ENCODE measurements at places on chromosomes 4 and X. TPM values are rescaled to one million over a fixed set of nuclear protein-coding genes. Genes with fewer than 3 reads are reported as not detected.
A peak's percentile ranks its signal among the peaks of the same experiment; 100 is the strongest.

Gene HMX1
- total RNA-seq = 5.3 TPM

DNA sequence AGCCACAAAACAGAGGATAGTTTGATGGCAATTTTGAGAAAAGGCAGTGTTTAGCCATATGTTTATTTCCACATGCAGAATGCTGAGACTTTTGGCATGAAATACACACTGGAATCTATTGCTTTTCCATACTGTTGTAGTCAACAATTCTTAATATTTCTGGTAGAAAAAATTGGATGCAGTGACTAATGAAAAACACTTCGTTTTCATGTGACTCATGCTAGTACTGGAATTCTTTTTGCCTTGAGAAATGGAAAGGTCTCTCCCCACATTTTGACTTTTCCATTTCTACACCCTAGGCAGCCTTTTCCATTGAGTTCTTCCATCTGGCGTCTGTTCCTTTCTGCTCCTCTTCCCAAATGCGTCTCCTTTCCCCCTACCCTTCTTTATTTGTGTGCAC, 425.2 kb upstream of the FTHL17 start:
- H3K4me1 ChIP-seq = no peaks in the 10 kb centered on the region
- DNase-seq = no peak
- H3K4me3 ChIP-seq = no peak overlapping the region

Gene SPANXA2
- total RNA-seq = not detected

DNA sequence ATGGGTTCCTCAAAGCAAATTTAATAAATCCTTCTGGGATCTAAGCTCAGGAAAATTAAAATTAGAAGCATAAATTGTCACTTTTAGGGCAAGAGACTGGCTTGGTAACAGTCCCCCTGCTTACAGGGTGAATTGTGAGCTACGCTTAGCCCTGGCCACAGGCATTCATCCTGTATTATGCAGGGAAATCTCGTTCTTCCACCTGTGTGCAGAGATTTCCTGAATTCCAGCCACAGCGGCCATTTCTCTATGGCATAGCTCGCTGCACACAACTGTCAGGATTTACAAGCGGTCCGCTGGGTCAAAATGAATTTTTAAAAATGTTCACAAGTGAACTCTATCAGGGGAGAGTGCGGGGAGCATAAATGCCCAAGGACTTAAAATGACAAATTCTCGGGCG, 111.9 kb downstream of the DCTD start:
- H3K4me1 ChIP-seq = no peaks in the 10 kb centered on the region
- no peak overlapping the region for H3K27ac ChIP-seq
- no peaks in the 10 kb centered on the region for H3K27me3 ChIP-seq
- no peak for DNase-seq
- no peaks in the 10 kb centered on the region for H3K36me3 ChIP-seq

GRCh38 chr4:168955674-168956073, 54.4 kb downstream of the CBR4 start:
- no peaks in the 10 kb centered on the region for H3K27me3 ChIP-seq
- H3K4me3 ChIP-seq = no peak overlapping the region
- no peak for DNase-seq

Gene CRMP1
- 1.4 TPM for total RNA-seq

- no peak overlapping the region for H3K27ac ChIP-seq
- H3K36me3 ChIP-seq = no peaks in the 10 kb centered on the region
- no peak for DNase-seq
- H3K27me3 ChIP-seq = no peaks in the 10 kb centered on the region
- no peak overlapping the region for H3K4me3 ChIP-seq
These were observed 241.3 kb downstream of the C4orf33 start for GRCh38 chr4:129337228-129337620.

Gene DUSP21
- not detected for total RNA-seq

- no peak overlapping the region for H3K27ac ChIP-seq
- no peaks in the 10 kb centered on the region for H3K4me1 ChIP-seq
- H3K36me3 ChIP-seq = no peaks in the 10 kb centered on the region
- DNase-seq = no peak
- no peak overlapping the region for H3K4me3 ChIP-seq
- H3K27me3 ChIP-seq = no peaks in the 10 kb centered on the region
These were observed 3.2 kb downstream of the ARHGAP36 start for GRCh38 chrX:131061306-131061705.

GRCh38 chrX:24124244-24124799, 25.2 kb upstream of the ZFX start:
- no peaks in the 10 kb centered on the region for H3K4me1 ChIP-seq
- peak overlapping the region; percentile 27 for H3K27ac ChIP-seq
- H3K4me3 ChIP-seq = no peak overlapping the region
- H3K36me3 ChIP-seq = no peaks in the 10 kb centered on the region

DNA sequence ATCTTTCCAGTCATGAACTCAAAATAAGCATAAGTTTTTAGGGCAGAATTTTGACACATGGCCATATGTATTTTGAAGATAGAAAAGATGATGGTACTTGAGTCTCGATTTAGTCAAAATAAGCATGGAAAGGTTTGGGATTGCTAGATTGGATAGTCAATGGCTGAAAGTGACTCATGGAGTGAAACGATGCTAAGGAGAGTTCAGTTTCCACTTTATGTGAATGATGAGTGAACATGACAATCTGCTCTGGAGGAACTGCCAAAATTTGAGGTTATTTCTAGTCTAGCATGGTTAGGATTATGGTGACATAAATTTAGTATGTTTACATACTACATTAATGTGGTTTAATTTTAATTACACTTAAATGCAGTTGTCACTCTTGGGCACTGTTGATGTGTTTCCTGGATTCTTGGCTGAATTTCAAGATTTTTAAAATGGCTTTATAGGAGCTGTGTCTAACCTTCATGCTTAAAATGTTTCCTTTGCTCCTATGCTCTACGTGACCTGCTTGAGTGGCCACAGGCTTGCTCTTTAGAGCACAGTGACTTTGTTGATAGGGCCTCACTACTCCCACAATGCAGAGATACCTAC, 17.1 kb downstream of the DDX3X start:
- H3K4me3 ChIP-seq = no peak overlapping the region
- no peaks in the 10 kb centered on the region for H3K4me1 ChIP-seq
- H3K36me3 ChIP-seq = no peaks in the 10 kb centered on the region
- H3K27ac ChIP-seq = no peak overlapping the region

GRCh38 chr4:185249105-185249504, 39.7 kb downstream of the SNX25 start:
- H3K27ac ChIP-seq = no peak overlapping the region
- no peak overlapping the region for H3K4me3 ChIP-seq
- H3K4me1 ChIP-seq = peaks cover 2% of the 10 kb centered on the region
- no peaks in the 10 kb centered on the region for H3K27me3 ChIP-seq
